D341Med (cell line): ENCODE measurements at places on chromosomes 2 and 18.

DNA sequence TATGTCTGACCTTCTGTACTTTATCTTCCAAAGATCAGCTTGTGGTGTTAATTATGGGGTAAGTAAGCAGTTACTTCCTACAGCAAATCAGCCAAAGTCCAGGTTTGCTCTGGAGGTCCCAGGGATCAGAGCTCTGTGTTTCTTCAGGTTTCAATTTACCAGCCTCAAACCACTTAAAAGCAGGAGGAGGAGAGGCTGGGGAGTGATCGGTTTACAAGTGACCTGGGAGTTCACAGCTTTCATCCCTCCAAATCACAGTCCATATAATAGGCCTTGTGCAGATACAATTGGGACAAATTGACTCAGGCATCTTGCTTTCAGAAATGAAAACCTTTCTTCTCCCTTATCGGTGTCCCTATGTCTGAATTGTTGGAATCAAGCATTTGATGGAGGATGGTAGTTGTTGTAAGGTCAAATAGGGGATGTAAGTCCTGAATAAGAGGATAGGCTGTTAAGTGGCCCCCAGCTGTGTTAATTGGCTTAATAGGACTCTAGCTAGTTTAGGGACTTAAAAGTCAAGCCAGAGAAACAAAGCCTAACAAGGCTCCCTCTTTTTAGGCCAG is 188.0 kb upstream of the NT5C1B start:
- DNase-seq: no peak

- DNase-seq: no peak
Measured at GRCh38 chr2:147141930-147142329, 702.9 kb upstream of the ACVR2A start.

- no peak for DNase-seq
Measured at GRCh38 chr2:3627500-3628100, 30.4 kb upstream of the ALLC start.

- DNase-seq: no peak
Measured at GRCh38 chr2:172693037-172693436, 42.6 kb upstream of the RAPGEF4 start.

DNA sequence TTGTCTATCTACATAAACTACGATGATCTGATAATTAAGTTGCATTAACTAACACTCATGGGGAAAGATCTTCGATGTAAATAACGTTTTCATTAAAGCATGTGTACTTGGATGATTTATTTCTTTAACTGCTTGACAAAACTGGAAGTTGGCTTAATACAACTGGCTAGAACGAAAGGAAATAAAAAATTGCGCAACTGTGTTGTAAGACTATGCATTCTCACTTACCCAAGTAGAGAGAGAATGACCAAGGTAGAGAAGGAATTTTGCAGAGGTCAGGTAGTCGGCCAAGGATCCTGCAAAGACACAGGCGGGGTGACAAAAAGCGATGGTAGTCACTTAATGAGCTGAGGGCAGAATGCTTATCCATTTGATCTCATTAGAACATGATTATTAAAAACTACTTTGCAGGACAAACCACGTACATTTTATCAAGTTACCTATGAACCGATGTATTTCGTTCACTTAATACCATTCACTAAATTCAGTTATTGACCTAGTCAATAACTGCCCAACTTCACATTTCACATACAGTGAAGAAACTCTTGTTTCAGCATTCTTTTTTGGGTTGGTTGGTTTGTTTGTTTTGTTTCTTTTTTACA is 900 bp downstream of the SLC40A1 start:
- DNase-seq: no peak

- peak; percentile 91 for DNase-seq
Measured at GRCh38 chr2:42493468-42494354, at the start of gene KCNG3. TSS of gene KCNG3 (minus strand) at chr2:42493982. CDS start at chr2:42493501, 481 bp downstream.
